ENCODE measurements at places on chromosomes 3 and 15.

GRCh38 chr3:170307671-170308405 lies 49.7 kb upstream of the SKIL start:
- no peak for DNase-seq

DNA sequence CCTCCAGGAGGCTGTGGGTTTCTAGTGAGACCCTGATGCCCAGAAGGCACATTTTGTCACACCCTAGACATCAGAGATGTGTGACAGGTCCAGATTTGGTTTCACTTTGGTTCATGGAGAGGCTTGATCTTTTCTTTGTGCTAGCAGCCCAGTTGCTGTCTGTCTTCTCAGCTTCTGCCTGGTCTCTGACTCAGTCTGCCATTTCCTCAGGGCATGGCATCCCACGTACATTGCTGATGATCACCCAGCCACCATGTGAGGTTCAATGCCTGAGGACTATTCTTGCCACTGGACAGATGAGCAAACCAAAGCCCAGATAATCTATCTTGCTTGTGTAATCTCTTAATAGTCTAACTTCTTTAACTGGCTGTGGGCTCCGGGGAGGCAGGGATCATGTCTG lies 144.9 kb upstream of the MRPS22 start:
- peak; percentile 66 for DNase-seq

- no peak for DNase-seq
Observed at GRCh38 chr3:86984271-86984670, 6.7 kb downstream of the VGLL3 start.

DNA sequence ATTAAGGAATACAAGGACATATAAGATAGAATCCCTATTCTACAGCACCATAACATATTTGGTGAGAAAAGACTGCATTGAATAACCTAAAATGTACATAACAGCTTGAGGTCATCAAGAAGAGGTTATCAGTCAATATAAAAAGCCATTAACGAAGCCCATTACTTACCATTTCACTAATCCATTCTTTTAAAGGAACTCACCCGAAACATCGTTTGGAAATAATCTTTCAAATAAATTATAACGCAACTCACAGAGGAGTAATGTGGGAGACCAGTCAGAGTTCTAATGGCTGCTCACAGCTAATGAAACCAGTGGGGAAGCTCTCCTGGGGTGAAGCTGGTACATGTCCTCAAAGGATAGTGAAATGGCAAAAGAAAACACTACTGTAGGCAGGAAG lies 188.4 kb downstream of the TBC1D5 start:
- DNase-seq: no peak

GRCh38 chr15:45634432-45635190 lies at the start of gene SQOR:
Gene SQOR, plus strand, starts transcription at chr15:45635029. Its CDS starts 23,895 bp downstream, at chr15:45658924.
- DNase-seq: no peak

GRCh38 chr15:78873793-78874765 lies 1.4 kb downstream of the MORF4L1 start:
- DNase-seq: no peak

GRCh38 chr3:15372918-15373317 lies 40.5 kb upstream of the SH3BP5 start:
- no peak for DNase-seq

- no peak for DNase-seq
Observed at GRCh38 chr3:4501437-4501836, 8.3 kb downstream of the ITPR1 start.

DNA sequence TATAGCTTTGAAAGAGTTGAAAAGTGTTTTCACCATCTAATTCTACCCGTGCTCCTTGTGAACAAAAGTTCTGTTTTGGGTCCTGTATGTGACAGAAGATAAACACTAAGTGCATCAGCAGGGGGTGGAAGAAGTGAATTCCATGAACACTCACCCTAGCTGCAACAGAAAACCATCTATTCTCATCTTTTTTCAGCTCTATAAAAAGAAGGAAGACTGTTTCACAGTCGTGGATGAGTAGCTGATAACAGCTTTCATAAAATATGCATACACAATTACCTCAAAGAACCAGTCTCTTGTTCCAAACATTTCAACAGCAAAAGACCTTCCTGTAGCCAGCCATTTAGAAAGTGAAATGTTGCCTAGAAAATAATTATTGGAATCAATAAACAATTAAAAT lies 281.7 kb upstream of the RASGRP1 start:
- no peak for DNase-seq

DNA sequence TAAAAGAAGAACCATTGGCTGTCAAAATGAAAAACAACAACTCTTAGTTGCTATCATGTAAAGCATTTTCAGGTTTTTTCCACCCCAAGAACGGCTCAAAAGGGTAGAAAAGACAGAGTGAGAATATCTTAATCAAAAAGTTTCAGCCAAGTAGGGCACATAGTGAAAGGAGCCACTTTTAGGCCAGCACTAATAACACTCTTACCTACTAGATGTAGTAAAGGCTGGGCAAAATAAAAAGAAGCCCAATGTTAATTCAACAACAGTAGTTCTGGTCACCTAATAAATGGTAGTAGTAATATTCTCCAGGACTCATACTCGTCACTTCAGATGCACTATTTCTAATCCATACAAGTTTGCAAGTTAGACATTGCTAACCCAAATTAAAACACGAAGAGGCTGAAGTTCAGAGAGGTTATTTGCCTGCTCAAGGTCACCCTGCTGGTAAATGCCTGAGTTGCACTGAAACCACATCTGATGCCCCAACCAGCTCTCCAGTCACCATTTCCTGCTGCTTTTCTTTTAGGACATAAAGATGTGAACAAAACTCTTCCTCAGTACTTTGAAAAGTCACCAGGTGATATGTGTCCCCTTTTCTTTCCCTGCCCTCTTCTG lies 7.5 kb downstream of the GOLIM4 start:
- no peak for DNase-seq

- DNase-seq: no peak
Observed at GRCh38 chr3:124230998-124231397, 239.1 kb upstream of the ROPN1 start.

DNA sequence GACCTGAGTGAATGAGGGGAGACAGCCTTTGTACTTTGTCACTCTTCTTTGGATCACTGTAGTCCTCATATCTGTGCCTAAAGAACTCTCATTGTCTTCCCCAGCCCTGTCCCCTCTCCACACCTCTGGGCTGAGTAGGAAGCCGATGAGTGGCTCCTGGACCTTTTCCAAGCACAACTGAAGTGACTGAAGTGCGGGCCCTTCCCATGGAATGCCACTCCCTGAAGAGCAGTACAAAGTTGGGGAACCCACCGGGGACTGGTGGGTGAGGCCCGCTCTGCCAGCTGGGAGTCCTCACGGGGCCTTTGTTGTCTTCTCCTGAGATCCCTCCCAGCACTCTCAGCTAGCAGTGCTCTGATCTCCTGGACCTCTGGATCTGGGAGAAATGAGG lies 90.1 kb downstream of the AAGAB start:
- no peak for DNase-seq

GRCh38 chr3:58034738-58035523 lies 26.7 kb downstream of the FLNB start:
- DNase-seq: no peak

- DNase-seq: no peak
Observed at GRCh38 chr3:194805546-194805945, 119.9 kb downstream of the FAM43A start.

DNA sequence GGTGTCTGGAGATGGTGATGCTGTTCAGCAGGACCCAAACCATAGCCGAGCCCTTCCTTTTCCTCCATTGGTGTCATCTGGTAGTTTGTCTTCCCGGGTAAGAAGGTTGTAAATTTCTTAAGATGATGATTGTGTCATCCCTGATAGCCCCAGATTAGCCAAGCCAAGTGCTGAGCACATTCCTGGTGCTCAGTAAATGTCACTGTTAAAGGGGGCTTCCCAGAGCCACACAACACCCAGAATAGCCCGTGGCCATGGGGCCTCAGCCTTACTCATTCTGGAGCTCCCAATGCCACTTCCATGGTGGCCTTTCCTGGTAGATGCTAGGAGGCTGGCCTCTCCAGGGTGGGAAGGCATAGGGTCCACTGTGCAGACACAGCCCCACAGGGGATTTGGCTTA lies 4.6 kb upstream of the PLA2G4B start:
- no peak for DNase-seq

DNA sequence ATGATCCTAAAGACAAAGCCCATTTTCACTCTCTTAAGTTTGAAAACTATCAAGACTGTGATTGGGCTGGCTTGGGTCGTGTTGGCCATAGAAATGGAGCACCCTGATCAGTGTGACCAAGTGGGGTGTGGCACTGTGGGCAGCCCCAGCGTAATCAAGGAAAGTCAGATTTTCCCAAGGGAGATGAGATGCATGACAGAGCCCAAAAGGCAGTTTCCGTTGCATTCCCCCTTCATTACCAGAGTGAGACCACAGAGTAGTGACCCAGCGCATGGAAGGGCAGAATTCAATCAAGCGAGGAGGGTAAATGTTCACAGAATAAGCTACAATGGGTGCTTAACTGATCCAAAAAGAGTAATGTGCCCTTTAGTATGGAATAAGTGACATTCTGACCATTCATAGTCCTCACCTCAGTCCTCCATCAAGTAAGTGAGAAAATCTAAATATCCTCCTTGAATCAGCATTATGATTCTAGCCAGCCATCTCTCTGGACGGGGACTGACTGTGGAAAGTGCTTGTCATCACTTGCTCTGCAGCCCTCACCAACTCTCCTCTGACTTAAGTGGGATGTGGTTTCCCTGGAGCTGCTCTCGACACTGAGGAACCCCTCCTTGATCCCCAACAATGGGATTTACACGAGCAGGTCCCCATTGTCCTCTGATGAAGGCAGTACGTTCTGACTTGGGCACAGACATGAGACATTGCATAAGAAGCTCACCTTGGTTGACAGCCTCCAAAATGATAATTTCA lies 430.5 kb downstream of the OCA2 start:
- DNase-seq: no peak

- no peak for DNase-seq
Observed at GRCh38 chr3:186406669-186407635, 44.9 kb upstream of the DGKG start.

GRCh38 chr3:171116365-171116764 lies 89.8 kb upstream of the SLC2A2 start:
- no peak for DNase-seq

DNA sequence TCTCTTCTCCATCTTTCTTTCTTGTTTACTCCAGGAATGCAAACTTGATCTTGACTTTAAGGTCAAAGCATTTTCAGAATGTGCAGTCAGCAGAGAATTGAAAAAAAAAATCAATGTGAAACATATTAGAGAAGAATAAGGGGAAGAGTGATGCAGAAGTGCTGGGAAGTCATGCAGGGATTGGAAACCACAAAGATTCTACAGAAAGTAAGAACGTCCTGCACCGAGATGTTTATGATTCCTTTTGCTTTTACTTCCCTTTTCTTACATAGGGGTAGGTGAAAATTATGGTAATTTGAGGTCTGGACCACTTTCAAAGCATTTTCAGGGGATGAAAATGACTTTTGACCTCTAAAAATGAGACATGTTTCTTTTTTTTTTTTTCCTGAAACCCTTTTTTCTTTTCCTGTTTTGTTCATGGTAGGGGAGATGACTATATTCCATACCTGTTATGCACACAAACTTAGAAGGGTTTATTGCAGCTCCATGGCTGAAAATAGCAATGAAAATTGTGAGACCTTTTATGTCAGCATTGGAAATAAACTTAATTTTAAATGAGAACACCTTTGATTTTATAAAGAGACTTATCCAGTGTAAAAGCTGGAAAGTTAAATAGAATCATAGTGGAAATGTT lies 623.5 kb upstream of the TBL1XR1 start:
- no peak for DNase-seq

GRCh38 chr3:151434151-151434890 lies 26.5 kb downstream of the IGSF10 start:
- no peak for DNase-seq

- no peak for DNase-seq
Observed at GRCh38 chr15:51310064-51310463, 28.3 kb downstream of the CYP19A1 start.

DNA sequence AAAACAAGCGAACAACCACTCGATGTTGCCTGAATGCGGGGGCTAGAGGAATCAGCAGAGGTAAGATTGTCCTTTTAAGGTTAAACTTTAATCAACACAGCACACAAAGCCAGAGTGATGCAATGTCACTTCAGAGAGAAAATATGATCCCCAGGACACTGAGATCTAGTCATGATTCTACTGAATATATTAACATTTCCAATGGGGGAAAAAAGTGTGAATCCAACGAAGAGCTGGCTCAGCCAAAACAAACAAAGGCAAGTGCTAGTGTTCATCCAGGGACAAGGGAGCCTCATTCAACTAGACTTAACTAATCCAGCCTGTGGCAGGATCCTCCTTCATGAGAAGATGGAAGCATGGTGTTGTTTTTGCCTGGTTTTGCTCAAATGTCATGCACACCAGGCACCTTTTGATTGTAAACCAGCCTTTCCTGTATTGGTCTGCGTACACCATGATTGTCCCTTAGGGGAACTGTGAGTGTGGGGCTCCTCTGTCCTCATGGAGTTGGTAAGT lies 35.8 kb downstream of the SCG5 start:
- no peak for DNase-seq

GRCh38 chr3:108757404-108757982 lies at the start of gene RETNLB:
Gene RETNLB, minus strand, starts transcription at chr3:108757410. Its CDS starts 225 bp downstream, at chr3:108757185.
- no peak for DNase-seq

DNA sequence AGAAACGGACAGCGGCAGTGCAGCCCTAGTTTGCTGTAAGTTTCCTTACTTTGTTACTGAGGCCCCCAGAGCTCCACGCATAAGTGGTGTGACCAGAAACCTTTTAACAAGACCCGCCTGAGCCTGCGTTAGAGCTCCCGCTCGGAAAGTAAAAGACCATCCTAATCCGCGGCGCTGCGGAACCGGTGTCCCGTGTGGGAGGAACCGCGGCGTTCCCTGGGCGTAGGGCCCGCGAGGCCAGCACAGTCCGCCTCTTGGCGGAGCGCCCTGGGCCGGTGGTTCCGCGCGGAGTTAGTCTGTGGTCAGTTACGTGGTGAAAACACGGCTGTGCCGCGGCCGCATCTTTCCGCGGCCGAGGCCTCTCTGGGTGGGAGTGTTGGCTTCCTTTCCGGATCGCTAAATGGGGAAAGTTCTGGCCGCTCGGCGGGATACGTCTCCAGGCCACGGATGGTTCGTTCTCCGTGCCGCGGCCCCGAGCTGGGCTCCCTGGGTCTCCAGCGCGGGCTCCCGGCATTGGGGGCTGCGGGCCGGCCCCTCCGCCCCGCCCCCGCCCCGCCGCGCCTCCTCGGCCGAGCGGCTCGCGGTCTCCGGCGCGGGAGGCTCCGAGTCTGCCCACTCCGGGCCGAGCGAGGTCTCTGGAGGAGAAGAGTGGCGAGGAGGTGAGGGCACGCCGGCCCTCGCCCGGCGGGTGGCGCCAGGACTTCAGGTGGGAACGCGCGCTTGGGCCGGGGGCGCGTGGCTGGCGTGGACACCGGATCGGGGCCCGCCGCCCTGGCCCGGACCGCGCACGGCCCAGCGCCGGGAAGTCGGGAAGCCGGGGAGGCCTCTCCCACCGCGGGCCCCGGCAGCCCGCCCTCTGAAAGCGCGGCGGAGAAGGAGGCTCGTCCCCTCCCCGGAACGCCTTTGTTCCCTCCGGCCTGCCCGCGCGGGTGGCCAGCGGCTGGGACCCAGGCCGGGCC lies 754 bp downstream of the B3GNT5 start:
- DNase-seq: no peak

GRCh38 chr3:133264920-133265319 lies 134.9 kb upstream of the BFSP2 start:
- DNase-seq: no peak

GRCh38 chr15:56019060-56019793 lies 25.8 kb upstream of the NEDD4 start:
- DNase-seq: no peak

- DNase-seq: no peak
Observed at GRCh38 chr3:128624526-128625138, 26.0 kb downstream of the RPN1 start.

GRCh38 chr3:105140899-105141367 lies 225.8 kb upstream of the ALCAM start:
- no peak for DNase-seq

Data from foreskin melanocyte (primary cell).